ENCODE measurements at places on chromosomes 7 and 10. TPM values are rescaled to one million over a fixed set of nuclear protein-coding genes. Genes with fewer than 3 reads are reported as not detected.

The SLC39A12 gene
- total RNA-seq, result not detected

The HDAC9 gene
- 39.6 TPM for total RNA-seq

The ICA1 gene
- 54.9 TPM for total RNA-seq

The SUMF2 gene
- 33.5 TPM for total RNA-seq

The ACBD5 gene
- total RNA-seq, result 64.0 TPM

The CREB3L2 gene
- total RNA-seq, result 28.9 TPM

The SPDYE2 gene
- not detected for total RNA-seq

DNA sequence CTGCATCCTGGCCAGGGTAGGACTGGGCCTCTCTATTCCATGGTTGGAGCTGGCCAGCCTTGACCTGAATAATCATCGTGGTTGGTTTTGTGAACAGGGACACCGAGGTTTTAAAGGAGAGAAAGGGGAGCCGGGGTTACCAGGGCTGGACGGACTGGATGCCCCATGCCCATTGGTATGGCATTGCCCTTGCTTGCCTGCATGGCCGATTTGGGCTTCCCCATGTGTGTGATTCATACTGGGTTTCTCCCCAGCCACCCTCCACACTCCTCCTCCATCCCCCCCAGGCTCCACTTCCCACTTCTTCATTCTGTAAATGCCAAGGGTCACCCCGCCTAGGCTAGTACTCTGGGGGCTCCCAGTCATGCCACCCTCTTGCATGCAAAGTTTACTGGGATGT, 98.8 kb upstream of the MACROH2A2 start:
- H3K36me3 ChIP-seq, result no peaks in the 10 kb centered on the region
- DNase-seq, result no peak
- H3K4me1 ChIP-seq, result no peaks in the 10 kb centered on the region
- H3K27ac ChIP-seq, result no peak overlapping the region
- no peaks in the 10 kb centered on the region for H3K27me3 ChIP-seq

GRCh38 chr10:17617031-17617911, at the start of gene HACD1:
TSS of gene HACD1 (minus strand) at chr10:17617374. CDS start at chr10:17617339, 35 bp downstream.
- H3K4me3 ChIP-seq, result peak within 1 kb of the TSS; percentile 91
- peaks cover 11% of the 10 kb centered on the region for H3K27me3 ChIP-seq
- peak within 1 kb of the TSS; percentile 97 for H3K27ac ChIP-seq
- peak; percentile 74 for DNase-seq

DNA sequence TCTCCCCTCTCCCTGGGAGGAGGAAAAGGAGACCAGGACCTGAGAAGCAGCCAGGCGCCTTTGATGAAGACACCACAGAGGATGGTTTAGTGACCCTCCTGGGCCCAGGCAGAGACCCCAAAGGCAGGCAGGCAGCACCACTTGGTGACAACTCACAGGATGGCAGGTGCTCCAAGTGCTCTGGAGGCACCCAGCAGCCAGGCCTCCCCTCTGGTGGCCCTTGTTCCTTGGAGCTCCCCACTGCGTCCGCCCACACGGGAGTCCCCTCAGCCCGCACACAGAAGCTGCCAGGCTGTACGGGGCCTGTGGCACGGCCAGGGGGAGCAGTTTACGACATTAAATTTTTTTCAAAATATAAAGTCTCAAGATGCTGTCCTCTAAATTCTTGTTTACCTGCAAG, 607.1 kb upstream of the FOXK1 start:
- DNase-seq, result no peak
- no peak overlapping the region for H3K27ac ChIP-seq
- no peaks in the 10 kb centered on the region for H3K36me3 ChIP-seq
- no peak overlapping the region for H3K4me3 ChIP-seq

GRCh38 chr10:72267819-72268399, 5.8 kb upstream of the DDIT4 start:
- peaks cover 34% of the 10 kb centered on the region for H3K4me1 ChIP-seq
- H3K36me3 ChIP-seq, result no peaks in the 10 kb centered on the region
- no peak for DNase-seq
- no peaks in the 10 kb centered on the region for H3K27me3 ChIP-seq
- H3K4me3 ChIP-seq, result no peak overlapping the region
- H3K27ac ChIP-seq, result no peak overlapping the region

DNA sequence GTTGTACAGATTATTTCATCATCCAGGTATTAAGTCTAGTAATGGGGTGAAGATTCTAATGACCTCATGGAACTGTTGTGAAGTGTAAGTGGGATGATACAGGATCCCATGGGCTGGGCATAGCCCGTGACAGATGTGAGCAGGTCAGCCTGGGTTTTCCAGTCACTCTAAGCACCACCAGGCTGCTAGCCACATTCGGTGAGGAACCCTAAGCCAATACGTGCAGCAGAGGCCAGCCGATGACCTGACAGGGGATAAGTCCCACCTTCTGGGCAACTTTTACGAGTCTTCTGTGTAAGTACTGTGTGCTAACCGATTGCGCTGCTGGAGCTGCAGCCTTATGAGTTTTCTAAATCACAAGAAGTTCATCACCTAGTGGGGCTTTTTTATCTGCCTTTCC, 7.3 kb downstream of the ZNF503 start:
- no peak overlapping the region for H3K27ac ChIP-seq
- no peak for DNase-seq
- peaks cover 13% of the 10 kb centered on the region for H3K27me3 ChIP-seq

DNA sequence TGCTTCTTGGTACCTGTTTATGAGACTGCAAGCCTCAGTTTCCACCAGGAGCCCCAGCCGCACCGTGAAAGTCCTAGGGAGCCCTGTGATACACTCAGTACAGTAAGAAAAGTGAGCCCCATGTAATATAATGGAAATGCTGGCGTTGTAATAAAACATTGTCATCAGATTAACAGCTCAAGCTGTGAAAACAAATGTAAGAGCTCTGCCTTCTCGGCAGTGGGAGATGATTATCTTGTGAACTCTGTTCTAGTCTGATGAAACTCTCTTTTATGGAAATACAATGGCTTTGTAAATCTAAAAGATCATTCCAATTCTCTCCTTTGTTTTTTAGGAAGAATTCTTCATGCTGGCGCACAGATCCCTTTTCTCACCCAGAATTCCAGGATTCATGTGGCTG, 299.9 kb downstream of the ABCA13 start:
- H3K27me3 ChIP-seq, result no peaks in the 10 kb centered on the region
- no peak overlapping the region for H3K4me3 ChIP-seq
- no peak for DNase-seq
- no peak overlapping the region for H3K27ac ChIP-seq

- H3K27ac ChIP-seq, result peak overlapping the region; percentile 85
- peaks cover 100% of the 10 kb centered on the region for H3K4me1 ChIP-seq
These were observed 113.6 kb downstream of the CCNY start for GRCh38 chr10:35449944-35450343.

DNA sequence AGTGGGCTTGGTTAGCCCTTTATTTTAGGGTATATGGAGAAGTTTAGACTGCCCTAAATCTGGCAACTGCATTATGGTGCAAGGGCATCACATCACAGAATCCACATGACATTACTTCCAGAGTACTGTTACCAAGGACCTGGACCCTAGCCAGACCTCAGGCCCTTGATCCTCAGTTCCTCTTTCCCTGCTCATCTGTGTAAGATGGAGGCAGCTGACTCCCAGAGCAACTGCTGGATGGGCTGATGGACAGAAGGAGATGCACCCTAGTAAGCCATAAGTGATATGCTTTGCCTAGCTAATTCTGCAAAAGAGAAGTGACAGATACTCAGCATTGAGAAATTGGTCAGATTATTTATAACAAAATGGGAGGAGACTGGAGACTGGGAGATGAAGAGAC, 131.7 kb downstream of the DYNC1I1 start:
- peak; percentile 15 for DNase-seq
- no peaks in the 10 kb centered on the region for H3K27me3 ChIP-seq
- H3K36me3 ChIP-seq, result no peaks in the 10 kb centered on the region
- H3K27ac ChIP-seq, result no peak overlapping the region
- H3K4me3 ChIP-seq, result no peak overlapping the region

DNA sequence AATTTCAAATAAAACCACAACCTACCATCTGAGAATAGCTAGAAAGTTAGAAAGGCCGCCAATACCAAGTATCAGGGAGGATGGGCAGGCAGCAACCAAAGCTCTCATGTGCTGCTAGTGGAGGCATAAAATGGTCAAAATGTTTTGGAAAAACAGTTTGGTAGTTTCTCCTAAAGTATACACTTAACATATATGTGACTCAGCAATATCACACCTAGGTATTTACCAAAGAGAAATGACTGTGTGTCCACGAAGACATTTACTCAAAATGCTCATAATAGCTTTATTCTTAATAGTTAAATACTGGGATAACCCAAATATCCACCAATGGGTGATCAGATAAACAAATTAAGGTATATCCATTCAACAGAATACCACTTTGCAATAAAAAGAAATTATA, 14.3 kb downstream of the RHEB start:
- DNase-seq, result no peak
- H3K27me3 ChIP-seq, result no peaks in the 10 kb centered on the region
- H3K4me1 ChIP-seq, result peaks cover 91% of the 10 kb centered on the region
- H3K36me3 ChIP-seq, result peaks cover 3% of the 10 kb centered on the region
- no peak overlapping the region for H3K4me3 ChIP-seq

DNA sequence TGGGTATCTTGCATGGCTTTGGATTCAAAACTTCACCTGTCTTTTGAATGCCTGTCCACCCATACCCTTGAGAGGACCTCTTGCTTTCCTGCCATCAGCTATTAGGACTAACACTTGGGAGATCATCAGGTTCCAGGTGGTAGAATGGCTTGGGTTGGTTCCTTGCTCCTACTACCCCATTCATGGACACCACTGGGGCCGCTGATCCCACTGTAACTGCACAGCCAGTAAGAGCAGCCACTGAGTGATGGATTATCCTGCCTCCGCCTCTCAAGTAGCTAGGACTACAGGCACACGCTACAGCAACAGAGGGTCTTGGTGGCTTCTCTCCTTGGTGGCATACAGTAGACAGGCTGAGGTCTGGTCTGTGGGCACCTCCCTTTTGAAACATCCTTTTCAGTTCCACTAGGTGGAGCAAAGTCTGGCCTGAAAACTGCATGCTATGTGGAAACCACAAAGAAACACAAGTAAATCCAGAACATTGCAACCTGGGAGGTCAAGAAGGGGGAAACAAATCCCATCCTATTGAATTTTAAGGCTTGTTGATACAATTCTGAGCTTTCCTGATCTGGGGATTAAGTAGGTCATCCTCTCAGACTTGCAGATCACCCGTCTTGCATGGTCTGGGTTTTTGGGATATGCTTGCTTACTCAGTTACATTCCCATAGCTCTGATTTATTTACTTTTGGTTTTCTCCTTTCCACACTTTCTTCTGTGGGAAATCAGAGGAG, 9.4 kb downstream of the WBP1L start:
- peak overlapping the region; percentile 58 for H3K27ac ChIP-seq
- no peak overlapping the region for H3K4me3 ChIP-seq
- no peak for DNase-seq
- no peaks in the 10 kb centered on the region for H3K36me3 ChIP-seq
- H3K4me1 ChIP-seq, result peaks cover 30% of the 10 kb centered on the region

DNA sequence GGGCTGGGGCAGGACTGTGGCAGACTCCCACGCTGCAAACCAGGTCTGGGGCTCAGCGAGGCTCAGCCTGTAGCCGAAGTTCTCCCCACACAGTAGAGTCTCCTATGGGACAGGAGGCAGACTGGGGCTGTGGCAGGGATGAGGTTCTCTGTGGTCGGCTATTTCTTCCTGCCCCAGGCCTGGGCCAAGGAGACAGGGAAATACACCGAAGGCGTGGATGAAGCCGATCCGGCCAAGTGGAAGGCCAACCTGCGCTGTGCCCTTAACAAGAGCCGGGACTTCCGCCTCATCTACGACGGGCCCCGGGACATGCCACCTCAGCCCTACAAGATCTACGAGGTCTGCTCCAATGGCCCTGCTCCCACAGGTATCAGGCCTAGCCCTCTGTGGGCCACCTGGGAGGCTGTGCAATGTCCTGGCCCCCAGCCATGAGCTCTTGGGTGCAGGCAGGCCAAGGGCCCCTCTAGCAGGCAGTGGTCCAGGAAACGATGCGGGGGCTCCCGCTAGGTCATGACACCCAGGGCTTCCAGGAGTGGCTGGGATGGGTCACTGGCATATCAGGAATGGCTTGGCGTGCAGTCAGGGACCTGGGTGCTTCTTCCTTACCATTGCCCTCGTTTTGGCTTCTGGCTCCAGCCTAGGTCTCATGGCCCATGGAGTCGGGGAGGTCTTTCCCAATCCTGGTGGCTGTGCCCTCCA, 8.1 kb downstream of the IRF5 start:
- DNase-seq, result no peak
- H3K27me3 ChIP-seq, result peaks cover 43% of the 10 kb centered on the region
- no peak overlapping the region for H3K4me3 ChIP-seq
- no peaks in the 10 kb centered on the region for H3K36me3 ChIP-seq
- H3K4me1 ChIP-seq, result no peaks in the 10 kb centered on the region
- no peak overlapping the region for H3K27ac ChIP-seq

DNA sequence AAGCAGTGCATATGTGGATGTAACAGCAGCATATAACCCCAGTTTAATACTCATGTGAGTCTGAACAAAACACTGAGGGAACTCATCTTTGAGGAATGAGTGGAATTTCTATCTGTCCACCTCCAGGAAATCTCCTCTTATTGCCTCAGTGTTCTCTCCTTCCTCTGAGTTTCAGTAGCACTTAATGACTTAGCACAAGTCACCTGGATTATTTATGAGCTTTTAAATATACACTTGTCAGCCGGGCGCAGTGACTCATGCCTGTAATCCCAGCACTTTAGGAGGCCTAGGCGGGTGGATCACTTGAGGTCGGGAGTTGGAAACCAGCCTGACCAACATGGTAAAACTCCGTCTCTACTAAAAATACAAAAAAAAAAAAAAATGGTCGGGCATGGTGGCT, 4.3 kb downstream of the LRRC20 start:
- no peaks in the 10 kb centered on the region for H3K27me3 ChIP-seq
- H3K36me3 ChIP-seq, result peaks cover 14% of the 10 kb centered on the region
- peaks cover 47% of the 10 kb centered on the region for H3K4me1 ChIP-seq
- no peak overlapping the region for H3K27ac ChIP-seq

DNA sequence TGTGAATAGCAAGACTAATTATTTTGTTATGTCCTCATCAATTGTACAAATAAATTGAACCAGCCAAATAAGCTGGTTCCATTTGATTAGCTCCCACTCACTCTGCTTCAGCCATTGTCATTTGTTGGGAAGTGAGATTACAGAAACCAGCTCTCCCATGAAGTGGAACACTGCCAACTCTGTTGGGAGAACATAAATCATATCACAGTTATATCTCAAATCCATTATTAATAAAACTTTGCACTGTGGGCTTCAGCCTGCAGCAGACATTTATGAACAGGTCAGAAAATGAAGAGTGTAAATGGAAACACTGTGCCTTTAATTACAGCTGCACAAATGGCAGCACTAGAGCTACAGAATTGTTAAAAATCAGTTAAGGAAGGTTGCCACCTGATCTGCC, 46.7 kb upstream of the TEX47 start:
- H3K27me3 ChIP-seq, result no peaks in the 10 kb centered on the region
- H3K27ac ChIP-seq, result no peak overlapping the region
- no peak for DNase-seq
- H3K4me3 ChIP-seq, result no peak overlapping the region
- H3K36me3 ChIP-seq, result no peaks in the 10 kb centered on the region
- H3K4me1 ChIP-seq, result no peaks in the 10 kb centered on the region

GRCh38 chr10:82071231-82071630, 196.2 kb downstream of the NRG3 start:
- no peak for DNase-seq
- no peak overlapping the region for H3K27ac ChIP-seq
- H3K27me3 ChIP-seq, result no peaks in the 10 kb centered on the region
- H3K4me3 ChIP-seq, result no peak overlapping the region
